NCI-H187 treated with DMSO at 0.1 percent for 48 hours (cell line): ENCODE measurements at places on chromosomes 4 and X.

DNA sequence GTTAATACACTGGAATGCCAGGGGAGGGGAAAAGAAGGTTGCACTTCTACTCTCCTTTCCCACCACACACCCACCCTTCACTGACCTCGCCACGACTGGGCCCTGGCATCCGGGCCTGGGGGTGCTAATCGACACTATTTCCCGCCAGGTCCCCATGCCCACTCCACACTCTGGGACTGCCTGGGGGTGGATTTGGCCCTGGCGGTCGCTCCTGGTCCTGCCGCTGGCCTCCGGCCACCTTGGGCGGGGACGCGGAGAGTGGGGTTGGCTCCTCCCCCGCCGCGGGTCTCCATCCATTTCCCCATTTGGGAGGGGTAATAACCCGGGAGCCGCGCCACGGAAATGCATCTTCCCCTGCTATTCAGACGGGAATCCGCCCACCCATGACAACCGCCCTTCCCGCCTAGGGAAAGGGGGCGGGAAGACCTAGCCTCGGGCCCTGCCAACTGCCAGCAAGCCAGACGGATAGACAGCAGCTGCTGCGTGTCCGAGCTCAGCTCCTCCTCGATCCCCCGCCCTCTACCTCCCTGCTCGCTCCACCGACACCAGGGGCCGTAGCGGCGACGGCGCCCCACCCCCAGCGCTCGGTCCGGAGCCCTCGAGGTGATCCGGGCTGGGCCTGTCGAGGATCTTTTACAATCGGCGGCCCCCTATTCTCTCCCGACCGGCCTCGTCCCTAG lies 78.1 kb downstream of the RLIM start:
- no peak for DNase-seq

DNA sequence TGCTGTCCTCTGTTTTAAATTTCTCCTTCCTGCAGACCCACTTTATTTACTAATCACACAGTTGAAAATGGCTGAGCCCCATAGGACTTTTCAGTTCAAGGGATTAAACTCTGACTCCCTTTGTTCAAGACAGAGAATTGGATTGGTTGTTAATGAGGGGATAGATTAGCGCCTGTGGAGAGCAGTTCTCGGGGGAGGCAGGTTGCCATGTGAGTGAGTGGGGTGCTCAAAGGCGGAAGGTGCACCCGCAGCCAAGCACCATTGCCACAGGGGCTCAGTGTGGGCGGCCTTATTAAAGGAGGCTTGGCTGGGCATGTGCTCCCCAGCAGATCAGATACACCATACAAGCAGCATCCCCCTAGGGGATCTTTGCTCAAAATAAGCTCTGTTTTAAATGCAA lies 7.9 kb upstream of the CBR4 start:
- no peak for DNase-seq

DNA sequence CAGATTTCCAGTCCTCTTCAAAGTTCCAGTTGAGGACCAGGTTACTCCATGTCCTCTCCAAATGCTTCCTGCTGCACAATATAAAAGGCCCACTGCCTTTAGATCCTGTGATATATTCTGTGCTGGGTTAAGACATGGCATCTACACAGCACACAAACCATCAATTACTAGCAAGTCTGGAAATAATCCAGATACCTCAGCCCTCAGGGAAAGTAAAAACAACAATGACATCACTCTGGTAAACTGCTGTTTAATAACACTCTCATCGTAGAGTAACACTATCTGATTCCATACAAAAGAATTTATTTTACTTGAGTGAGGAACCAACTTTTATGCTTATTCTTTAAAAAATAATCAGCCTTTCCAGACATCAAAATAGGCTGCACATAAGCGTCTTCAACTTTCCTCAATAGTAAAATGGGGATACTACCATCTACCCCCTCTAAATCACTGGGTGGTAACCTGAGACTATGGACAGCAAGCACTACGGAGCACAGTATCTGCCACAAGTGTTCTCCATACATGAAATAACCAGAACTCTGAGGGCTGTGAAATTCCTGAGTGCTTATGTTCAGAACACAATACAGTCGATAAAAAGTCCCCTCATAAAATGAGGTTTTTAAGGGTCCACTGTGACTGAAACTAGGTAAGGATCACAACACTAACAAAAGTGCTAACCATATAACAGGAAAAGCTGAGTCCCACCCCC lies 53.4 kb downstream of the ABCG2 start:
- no peak for DNase-seq

- no peak for DNase-seq
These were observed 25.8 kb downstream of the PIN4 start for GRCh38 chrX:72207366-72207765.

DNA sequence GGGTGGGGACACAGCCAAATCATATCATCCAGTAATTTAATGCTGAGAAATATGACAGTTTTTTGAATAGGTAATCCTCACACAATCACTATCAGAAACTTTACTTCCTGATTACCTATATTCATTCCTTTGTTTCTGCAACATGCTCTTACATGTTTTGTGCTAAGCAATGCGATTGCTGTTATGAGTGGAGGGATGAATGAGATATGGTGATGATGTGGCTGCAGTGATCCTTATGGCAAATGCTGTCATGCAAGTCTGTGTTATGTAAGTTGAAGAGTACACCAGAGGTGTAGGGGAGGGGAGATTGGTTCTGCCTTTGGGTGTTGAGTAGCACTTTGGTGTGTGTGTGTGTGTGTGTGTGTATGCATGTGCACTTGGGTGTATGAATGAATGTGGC lies 14.6 kb downstream of the HERC3 start:
- no peak for DNase-seq

GRCh38 chr4:54675721-54676461 lies 18.1 kb downstream of the KIT start:
- no peak for DNase-seq

GRCh38 chrX:125205133-125205917 lies 114.3 kb upstream of the TEX13C start:
- no peak for DNase-seq

- DNase-seq = no peak
These were observed 68.4 kb downstream of the GPAT3 start for GRCh38 chr4:83604321-83604720.

DNA sequence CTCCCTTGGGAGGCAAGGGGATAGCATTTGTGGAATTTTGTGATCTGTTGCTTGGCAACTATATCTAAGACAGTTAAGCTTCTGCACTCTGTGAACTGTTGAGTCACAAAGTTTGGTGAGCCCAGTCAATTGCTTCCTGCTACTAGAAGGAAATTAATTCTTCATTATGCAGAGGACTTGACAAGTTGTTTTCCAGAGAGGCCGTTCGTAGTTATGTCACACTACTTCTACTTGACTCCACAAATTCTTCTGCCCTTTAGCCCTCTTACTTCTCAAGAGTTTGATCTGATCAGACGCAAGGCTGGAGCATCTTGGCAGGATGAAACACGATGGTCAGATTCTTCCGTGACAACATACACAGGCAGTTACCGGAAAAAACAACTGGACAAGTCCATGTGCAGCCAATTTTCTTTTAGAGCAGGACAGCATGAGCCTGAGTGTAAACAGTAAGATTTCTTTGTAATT lies at the start of gene C4orf51:
TSS of gene C4orf51 (plus strand) at position 156 of the 465 bp plus-strand sequence. CDS start at position 214, 58 bp downstream.
- DNase-seq = no peak

- no peak for DNase-seq
These were observed 58.4 kb upstream of the ATOH1 start for GRCh38 chr4:93770201-93770600.

GRCh38 chrX:64334467-64334866 lies 60.8 kb downstream of the MTMR8 start:
- no peak for DNase-seq

DNA sequence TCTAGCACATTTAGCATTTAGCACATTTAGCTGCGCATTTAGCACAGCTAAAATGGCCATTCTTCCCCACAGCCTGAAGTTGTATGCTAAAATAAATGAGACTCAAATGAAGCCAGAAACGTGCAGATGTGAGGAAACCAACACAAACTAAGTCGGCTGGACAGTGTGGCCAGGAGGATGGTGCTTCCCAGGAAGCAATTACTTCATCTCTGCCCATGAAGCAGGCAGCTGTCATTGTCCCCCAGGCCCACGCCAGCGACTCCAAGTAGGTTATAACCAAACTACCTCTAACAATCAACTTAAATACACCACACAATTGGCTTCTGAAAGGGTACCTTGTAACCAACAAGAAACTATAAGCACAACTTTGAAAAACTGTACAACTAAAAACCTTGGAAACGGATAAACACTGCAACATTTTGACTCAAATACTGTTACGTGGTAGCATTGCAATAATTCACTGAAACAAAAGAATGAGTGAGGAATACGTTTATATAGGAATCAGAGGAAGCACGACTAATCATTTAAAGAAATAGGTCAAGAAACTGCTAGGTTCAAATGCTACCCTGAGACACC lies 39.2 kb downstream of the AFAP1 start:
- DNase-seq = no peak

DNA sequence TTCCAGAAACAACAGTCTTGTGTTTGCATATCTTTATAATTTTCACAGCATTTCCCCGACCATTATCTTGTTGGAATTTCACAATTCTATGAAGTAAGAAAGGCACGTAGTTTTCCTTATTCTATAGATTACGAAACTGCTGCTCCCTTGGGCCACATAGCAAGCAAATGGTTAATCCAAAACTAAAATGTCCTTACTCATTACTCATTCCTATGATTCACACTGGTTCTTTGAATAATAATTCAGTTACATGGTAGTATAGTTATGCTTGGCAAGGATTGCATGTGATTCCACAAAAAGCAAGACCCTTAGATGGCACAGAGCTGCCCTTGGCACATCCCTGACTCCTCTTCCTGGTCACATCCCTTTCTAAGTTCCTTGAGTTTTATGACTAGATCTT lies 51.2 kb downstream of the OR13H1 start:
- no peak for DNase-seq

- no peak for DNase-seq
These were observed 86.2 kb downstream of the MAMLD1 start for GRCh38 chrX:150449313-150449712.

GRCh38 chr4:95641571-95641970 lies 92.8 kb upstream of the UNC5C start:
- no peak for DNase-seq

GRCh38 chr4:15109600-15109999 lies 107.3 kb downstream of the CPEB2 start:
- DNase-seq = no peak

GRCh38 chr4:78005086-78005485 lies 52.0 kb upstream of the FRAS1 start:
- DNase-seq = no peak

DNA sequence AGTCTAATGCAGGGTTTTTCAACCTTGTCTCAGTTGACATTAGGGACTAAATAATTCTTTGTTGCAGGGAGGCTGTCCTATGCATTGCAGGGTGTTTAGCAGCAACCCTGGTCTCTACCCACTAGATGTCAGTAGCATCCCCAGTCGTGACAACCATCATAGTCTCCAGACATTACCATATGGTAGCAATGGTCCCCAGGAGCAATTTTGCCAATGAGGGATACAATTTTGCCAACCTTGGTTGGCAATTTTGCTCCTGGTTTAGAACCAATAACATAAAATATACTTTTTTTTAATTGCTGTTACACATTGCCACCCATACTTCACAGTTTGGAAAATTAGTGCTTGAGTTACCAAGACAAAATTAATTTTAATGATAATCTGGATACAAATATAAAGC lies 6.0 kb downstream of the EREG start:
- DNase-seq = no peak

- DNase-seq = no peak
These were observed 175.6 kb downstream of the PPP3CA start for GRCh38 chr4:101171747-101172146.

DNA sequence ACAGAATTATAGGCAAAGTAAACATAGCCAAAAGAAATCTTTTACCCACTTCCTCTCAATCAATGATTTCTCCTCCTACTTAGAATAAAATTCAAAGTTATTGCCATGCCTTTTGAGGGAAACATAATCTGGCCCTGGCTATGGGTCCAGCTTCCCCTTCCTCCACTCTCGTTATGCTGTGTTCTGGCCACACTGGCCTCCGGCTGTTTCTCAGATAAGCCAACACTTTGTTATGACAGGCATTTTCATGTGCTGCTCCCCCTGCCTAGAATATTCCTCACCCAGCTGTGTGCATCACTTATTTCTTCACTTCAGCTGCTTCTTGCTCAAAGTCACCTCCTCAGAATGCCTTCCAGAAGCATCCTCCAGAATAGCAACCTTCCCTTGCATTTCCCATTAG lies 386.6 kb upstream of the AADAT start:
- no peak for DNase-seq

DNA sequence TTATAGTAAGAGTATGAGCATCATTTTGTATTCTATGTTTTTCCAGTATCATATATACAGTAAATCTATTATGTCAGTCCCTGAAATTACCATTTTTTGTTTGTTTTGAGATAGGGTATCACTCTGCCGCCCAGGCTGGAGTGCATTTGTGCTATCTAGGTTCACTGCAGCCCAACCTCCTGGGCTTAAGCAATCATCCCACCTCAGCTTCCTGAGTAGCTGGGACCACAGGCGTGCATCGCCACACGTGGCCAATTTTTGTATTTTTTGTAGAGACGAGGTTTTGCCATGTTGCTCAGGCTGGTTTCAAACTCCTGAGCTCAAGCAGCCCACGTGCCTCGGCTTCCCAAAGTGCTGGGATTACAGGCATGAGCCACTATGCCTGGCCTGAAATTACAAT lies 85.6 kb downstream of the ZNF330 start:
- DNase-seq = no peak

GRCh38 chr4:42142591-42142990 lies 9.9 kb downstream of the BEND4 start:
- no peak for DNase-seq

DNA sequence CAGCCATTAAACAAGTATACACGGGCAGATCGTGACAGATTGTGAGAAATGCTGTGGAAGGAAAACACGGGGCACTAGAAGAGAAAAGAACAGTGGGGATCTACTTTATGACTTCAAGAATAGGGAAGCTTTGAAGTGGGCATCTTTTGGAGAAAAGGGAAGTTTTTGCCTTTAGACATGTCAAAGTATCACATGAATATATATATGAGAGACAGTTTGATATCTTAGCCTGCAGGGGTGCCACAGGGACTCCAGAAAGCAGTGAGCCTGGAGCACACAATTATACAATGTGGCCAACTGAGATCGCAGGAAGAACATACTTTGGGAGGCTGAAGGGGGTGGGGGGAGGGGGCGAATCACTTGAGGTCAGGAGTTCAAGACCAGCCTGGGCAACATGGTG lies 35.7 kb downstream of the RELL1 start:
- DNase-seq = no peak

DNA sequence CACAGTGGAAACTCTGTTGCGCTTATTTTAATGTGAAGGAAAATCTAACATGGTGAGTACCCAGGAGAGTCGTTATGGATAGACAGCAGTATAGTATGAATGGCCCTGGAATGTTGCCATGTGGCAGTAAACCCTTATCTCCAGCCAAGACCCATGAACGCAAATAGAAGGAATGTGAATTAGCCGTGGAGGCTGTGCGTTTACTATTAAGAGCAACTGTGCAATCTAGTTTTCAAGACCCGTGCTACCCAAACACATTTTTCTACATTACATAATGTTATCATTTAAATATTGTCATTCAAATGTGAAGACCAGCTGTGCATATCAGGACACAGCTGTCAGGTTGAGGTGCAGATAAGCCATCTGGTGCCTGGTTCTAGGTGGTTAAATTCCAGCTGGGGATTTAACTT lies 13.3 kb upstream of the AGA start:
- DNase-seq = no peak
